Sigmoid colon (tissue), 7 donors: ENCODE measurements at places on chromosomes 3 and 15. TPM values are rescaled to one million over a fixed set of nuclear protein-coding genes. Genes with fewer than 3 reads are reported as not detected.

DNA sequence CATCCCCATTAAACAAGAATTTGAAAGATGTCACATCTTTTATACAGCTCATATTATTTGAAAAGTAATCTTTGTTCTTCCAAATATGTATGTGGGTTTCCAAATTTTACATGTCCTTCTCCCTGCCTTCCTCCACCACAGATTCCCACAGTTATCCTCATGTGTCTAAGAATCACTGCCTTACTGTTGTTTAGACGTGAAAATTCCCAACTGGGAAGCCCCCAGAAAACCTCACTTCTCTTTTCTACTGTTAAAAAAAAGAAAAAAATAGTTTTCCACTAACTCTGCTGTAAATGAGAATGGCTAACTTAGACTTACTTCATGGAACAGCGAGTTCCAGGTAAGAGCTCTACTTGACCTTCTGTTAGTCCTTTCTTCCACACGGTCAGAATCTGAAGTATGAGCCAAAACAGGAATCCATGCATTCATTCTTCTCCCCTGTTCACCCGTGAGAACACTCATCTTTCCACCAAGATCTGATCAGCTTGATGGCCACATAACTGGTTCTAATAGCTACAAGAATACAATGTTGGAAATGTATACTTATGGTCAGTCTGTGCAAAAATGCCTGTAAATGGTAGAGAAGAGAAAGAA, 17.9 kb upstream of the CSTA start:
- no peaks in the 10 kb centered on the region for H3K36me3 ChIP-seq
- no peak for DNase-seq
- H3K4me3 ChIP-seq = no peak overlapping the region
- H3K27ac ChIP-seq = no peak overlapping the region

FAM81A gene
- total RNA-seq = 2.1 TPM

ZPLD1 gene
- not detected for total RNA-seq

ARL13B gene
- total RNA-seq = 9.6 TPM

- peak overlapping the region; percentile 43 for H3K27ac ChIP-seq
- no peak overlapping the region for H3K4me3 ChIP-seq
- no peak for DNase-seq
- no peaks in the 10 kb centered on the region for H3K27me3 ChIP-seq
Measured at GRCh38 chr15:68200016-68200861, 4.9 kb downstream of the CALML4 start.

GRCh38 chr15:33124811-33125210, 69.7 kb downstream of the FMN1 start:
- DNase-seq = no peak
- H3K4me1 ChIP-seq = no peaks in the 10 kb centered on the region
- H3K27me3 ChIP-seq = no peaks in the 10 kb centered on the region
- no peaks in the 10 kb centered on the region for H3K36me3 ChIP-seq
- H3K27ac ChIP-seq = no peak overlapping the region

SH2D7 gene
- total RNA-seq = not detected

DUOXA1 gene
- 3.1 TPM for total RNA-seq

ATP13A3 gene
- 71.7 TPM for total RNA-seq

CXCR6 gene
- total RNA-seq = 0.49 TPM

- H3K4me3 ChIP-seq = no peak overlapping the region
- no peaks in the 10 kb centered on the region for H3K4me1 ChIP-seq
- H3K36me3 ChIP-seq = no peaks in the 10 kb centered on the region
Measured at GRCh38 chr15:29636921-29637320, 185.3 kb downstream of the TJP1 start.

DNA sequence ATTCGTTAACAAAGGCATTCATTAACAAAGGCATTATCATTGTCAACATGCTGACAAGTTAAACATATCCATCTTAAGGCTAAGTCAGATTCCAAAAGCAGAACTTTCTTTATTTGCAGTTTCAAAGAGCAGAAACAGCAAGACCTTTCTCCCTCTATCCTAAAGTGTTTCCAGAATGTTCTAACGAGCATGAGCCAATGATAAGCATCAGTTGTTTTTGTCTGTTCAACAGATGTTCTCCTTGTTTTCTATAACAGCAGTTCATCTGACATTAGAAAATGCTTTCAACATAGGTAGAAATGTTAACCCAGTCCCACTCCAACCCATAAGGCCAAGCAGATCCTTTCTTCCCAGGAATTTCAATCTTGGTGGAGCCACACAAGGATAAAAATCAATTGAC, 77.6 kb upstream of the POMGNT2 start:
- H3K36me3 ChIP-seq = no peaks in the 10 kb centered on the region
- no peak overlapping the region for H3K27ac ChIP-seq
- no peak for DNase-seq

DNA sequence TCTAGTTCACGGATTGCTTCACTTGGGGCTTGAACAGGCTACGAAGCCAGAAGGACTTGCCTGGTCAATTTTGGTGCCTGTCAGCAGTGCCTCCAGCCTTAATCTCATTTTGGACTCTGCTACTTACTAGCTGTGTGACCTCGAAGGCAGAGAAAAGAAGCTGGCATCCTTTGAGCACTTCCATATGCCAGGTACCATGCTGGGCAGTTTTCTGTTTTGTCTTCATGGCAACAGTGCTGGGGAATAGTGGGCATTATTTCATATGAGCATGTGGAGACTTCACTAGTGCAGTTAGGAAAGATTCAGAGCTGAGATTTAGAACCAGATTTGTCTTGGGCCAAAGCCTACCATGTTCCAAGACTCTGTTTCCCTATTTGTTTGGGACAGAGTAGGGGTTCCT, 92.2 kb downstream of the LRTM1 start:
- no peak overlapping the region for H3K27ac ChIP-seq
- H3K4me1 ChIP-seq = no peaks in the 10 kb centered on the region
- no peak for DNase-seq
- no peak overlapping the region for H3K4me3 ChIP-seq
- H3K27me3 ChIP-seq = no peaks in the 10 kb centered on the region

GRCh38 chr3:151093905-151094304, 8.4 kb downstream of the MED12L start:
- H3K4me1 ChIP-seq = no peaks in the 10 kb centered on the region
- H3K4me3 ChIP-seq = no peak overlapping the region
- H3K36me3 ChIP-seq = no peaks in the 10 kb centered on the region
- no peak overlapping the region for H3K27ac ChIP-seq
- DNase-seq = no peak
- H3K27me3 ChIP-seq = no peaks in the 10 kb centered on the region

RASGRF1 gene
- 1.2 TPM for total RNA-seq

CHRNA3 gene
- 11.1 TPM for total RNA-seq
